ENCODE measurements at places on chromosomes 12 and 14. TPM values are rescaled to one million over a fixed set of nuclear protein-coding genes. Genes with fewer than 3 reads are reported as not detected.

- DNase-seq = no peak
Measured at GRCh38 chr14:37589715-37590427, 5.2 kb downstream of the FOXA1 start.

- DNase-seq = no peak
Measured at GRCh38 chr14:37081218-37081617, 91.2 kb downstream of the SLC25A21 start.

- no peak for DNase-seq
Measured at GRCh38 chr12:33439587-33440011, at the start of gene SYT10. TSS of gene SYT10 (minus strand) at chr12:33439819. CDS start at chr12:33439522, 297 bp downstream.

DNA sequence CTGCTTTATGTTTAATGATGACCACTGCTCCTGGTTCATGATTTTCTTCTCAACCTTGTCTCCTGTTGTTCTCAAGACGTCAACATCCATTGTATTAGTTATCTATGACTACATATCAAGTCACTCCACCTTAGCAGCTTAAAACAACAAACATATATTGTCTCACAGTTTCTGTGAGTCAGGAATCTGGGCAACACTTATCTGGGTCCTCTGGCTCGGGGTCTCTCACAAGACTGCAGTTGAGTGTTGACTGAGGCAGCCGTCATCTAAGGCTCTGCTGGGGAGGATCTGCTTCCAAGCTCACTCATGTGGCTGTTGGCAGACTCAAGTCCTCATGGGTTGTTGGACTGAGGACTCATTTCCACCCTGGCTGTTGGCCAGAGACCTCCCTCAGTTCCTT is 27.3 kb upstream of the FRS2 start:
- DNase-seq = no peak

DNA sequence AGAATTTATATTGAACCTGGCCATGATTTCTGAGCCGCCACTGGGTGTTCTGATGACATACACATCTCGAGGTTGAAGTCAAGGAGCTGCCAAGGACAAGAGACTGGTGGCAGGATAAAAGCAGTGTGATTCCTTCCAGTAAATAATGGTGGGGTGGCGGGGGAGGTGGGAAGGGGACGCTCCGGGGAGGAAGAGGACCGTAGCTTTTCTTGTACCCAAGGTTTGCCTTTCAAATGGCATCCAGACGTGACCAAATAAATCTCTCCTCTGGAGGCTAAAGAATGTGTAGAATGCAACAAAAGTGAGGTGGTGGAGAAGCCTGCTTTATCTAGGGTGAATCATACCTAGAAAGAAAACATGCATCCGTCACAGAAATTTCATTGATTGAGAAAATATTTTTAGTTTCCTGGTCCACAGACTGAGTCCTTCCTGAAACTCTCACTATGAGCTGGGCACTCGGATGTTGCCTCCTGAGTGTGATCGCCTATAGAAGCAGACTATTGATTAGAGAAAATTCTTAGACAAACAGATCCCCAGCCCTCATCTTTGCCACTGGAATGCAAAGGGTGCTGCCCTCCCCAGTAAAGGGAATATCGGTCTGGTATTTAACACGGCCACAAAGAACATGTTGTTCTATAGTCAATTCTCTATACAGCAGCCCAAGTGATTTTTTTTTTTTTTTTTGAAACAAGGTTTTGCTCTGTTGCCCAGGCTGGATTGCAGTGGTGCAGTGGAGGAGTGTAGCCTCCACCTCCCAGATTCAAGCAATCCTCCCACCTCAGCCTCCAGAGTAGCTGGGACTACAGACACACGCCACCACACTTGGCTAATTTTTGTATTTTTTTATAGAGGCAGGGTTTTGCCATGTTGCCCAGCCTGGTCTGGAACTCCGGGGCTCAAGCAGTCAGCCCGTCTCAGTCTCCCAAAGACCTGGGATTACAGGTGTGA is 112.1 kb downstream of the DPF3 start:
- DNase-seq = peak; percentile 3

GRCh38 chr12:113650476-113650875 is 178.8 kb upstream of the LHX5 start:
- no peak for DNase-seq

DNA sequence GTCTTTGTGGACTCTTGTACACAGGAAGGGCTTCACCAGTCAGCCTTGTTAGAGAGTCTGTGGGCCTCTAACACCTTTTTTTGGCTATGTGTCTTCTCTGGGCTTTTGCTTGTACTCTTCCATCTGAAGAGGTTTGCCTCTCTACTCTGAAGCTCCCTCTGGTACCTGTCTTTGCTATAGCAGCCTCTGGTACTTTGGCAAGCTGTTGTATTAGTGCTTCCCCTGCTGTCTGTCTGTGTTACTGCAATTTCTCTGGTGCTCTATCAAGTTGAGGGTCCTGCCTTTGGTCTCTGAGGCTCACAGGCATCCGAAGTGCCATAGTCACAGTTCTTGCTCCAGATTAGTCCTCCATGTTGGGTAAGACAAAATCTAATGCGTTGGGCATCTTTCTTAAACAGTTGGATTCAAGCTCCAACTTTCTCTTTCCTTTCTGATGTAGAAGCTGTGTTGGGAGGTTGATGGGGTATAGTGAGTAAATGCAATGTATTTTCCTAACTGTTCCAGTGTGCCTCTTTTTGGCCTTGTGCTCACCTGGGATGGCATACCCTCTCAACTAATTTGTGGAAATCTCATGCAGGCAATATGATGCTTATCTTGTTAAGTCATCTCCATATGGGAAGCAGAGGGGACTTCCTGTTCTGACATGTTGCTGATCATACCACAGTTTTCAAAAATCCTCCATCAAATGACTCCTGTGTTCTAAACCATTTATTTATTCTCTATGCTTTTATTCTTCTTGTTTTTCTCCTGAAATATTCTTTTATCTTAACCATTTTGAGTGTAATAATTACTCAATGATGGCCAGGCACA is 88.8 kb downstream of the ATF7IP start:
- peak; percentile 87 for DNase-seq

- DNase-seq = no peak
Measured at GRCh38 chr12:52233462-52234207, 592 bp downstream of the KRT7 start.

DNA sequence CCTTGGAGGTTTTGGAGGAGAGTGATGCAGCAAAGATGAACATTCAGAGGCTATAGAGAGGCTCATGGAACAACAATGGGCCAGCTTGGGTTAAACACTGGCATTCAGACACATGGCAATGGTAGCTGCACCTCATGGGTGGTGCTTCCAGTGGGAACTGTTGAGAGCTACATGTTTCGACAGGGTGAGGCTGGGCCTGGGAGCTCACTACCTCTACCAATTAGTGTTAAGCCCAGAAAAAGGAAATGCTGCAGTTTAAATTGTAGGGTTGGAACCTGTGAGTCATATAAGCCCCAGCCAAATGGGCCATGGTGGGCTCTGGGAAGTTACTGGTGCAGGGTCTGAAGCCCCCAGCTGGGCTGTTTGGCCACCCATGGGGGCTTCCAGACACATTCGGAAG is 279.7 kb downstream of the ZFP36L1 start:
- no peak for DNase-seq

GRCh38 chr12:69047990-69048389 is 115.0 kb upstream of the CPM start:
- no peak for DNase-seq

DNA sequence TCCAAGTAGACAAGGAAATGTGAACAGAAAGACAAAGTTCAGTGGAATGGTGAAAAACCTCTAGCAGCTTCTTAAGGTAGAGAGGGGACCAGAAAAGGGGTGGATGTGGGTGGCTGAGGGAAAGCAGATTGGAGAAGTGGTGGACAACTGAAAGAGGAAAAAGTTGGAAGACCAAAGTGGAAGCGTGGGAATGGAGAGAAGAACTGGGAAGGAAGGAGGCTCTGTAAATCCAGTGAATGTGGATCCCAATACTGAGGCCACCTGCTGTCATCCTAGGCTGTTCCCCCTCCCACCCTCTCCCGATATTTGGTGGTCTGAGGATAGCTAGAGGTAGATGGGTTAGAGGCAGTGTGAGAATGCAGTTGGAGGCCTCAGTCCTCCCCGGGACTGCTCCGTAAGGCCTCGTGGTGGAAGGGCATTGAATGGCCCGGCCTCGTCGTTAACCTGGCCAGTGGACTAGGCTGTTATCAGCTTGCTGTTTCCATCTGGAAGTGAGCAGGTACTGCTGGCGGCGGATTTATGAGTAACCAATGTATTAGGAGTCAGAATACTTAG is 822 bp upstream of the POU6F1 start:
- no peak for DNase-seq

GRCh38 chr14:73457041-73457923 is 1.1 kb downstream of the NUMB start:
- DNase-seq = no peak

- DNase-seq = no peak
Measured at GRCh38 chr12:49956663-49957569, 4.8 kb upstream of the AQP5 start.

DNA sequence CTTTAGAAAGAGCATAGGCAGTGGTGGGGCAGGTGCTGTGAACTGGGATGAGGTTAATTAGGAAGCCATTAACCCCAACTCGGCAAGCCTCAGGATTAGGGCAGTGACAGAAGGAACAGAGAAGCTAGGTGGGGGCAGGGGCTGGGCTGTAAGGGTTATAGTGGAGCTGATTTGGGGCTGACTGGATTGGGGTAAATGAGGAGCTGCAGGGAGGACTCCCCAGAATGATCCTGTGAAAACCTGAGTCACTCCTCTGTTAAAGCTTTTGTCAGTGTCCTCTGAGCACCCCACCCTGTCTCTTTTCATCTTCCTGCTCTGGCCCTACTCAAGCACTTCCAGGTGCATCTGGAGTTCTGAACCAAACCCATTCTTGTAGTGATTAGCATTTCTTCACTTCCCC is 4.4 kb downstream of the KLC1 start:
- DNase-seq = no peak

GRCh38 chr12:83954956-83955601 is 957.5 kb downstream of the SLC6A15 start:
- DNase-seq = peak; percentile 20

DNA sequence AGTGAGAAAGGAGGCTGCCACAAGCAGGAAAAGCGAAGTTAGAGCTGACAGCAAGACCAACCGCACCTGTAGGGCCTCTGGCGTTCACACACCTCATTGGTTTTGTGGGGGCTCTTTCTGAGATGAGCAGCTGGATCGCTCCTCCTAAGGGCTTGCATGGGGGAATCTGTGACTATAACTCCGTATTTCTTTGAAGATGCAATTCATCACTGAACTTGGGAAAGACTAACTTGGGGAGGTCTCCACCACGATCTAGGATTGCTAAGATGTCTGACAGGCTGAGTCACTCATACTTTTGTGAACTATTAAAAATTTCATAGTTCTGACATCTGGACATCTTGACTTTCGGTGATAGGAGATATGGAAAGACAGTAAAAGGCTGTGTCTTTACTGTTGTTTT is 173.6 kb downstream of the ETV6 start:
- no peak for DNase-seq

DNA sequence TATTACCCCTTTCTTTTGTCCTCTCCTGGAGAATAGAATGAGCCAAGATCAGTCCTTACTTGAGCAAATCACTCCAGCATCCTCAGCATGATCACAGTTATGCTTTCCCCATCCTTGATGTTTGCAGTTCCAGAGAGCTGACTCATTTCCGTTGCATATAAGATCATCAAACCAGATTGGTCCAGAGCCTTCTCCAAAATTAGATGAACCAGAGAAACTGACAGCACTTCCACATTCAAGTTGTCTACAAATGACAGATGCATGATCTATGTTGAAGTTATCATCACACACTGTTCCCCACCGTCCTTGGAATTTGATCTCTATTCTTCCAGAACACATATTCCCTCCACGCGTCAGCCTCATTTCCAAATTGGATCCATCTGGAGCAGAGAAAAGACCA is 4.8 kb downstream of the CD163 start:
- no peak for DNase-seq

DNA sequence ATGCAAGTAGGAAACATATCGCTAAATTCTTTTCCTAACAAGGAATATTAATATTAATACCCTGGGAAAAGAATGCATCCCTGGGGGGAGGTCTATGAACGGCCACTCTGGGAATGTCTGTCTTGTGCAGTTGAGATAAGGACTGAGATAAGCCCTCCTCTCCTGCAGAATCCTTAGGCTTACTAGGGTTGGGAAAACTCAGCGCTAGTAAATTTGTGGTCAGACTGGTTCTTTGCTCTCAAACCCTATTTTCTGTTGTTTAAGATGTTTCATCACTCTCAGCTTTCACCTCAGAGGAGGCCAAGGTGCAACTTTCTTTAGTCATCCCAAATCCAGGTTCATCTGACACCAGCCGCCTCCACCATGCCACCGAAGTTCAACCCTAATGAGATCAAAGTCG is 11.2 kb upstream of the RESF1 start:
- no peak for DNase-seq

DNA sequence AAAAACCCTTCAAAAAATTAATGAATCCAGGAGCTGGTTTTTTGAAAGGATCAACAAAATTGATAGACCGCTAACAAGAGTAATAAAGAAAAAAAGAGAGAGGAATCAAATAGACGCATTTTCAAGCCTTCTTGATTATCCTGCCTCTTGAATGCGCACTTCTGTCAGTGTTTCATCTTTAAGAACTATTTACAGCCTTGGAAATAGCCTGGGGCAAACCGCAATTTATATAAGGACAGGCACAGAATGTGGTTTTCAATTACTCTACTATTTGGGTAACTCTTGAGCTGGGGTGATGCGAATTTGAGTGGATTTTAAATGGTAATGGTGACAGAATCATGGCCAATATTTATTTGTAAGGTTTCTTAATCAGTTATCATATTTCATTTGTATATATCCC is 179.1 kb upstream of the OTX2 start:
- DNase-seq = no peak

GRCh38 chr12:59121451-59121850 is 201.1 kb upstream of the LRIG3 start:
- no peak for DNase-seq

DNA sequence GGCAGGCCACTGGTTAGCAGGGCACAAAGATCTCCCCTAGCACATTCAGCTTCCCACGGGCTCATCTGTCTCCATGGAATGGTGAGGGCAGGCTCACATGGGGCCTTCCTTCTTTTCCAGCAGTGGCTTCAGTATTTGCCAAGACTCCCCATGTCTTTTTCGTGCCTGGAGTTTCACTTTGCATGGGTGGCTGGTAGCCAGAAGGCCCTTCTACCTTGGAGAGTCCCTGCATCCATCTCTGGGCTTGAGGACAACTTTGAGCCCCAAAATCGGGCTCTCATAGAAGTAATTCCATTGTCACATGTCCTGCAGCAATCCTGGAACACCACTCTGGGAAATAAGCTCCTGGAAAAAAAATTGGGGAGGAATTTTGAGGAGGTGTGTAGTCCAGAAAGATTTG is 42.1 kb downstream of the NFKBIA start:
- DNase-seq = no peak

The NELL2 gene
- 0.21 TPM for total RNA-seq

The PHLDA1 gene
- total RNA-seq = 108 TPM

The IL31 gene
- total RNA-seq = not detected

The OAS2 gene
- 1.3 TPM for total RNA-seq

The C12orf43 gene
- total RNA-seq = 25.4 TPM

The SRP54 gene
- total RNA-seq = 62.7 TPM

The PTPRO gene
- total RNA-seq = 0.67 TPM

The GPRC5D gene
- total RNA-seq = not detected

The TPH2 gene
- not detected for total RNA-seq

The GSG1 gene
- total RNA-seq = not detected
